ENCODE measurements at places on chromosomes 11 and 22. TPM values are rescaled to one million over a fixed set of nuclear protein-coding genes. Genes with fewer than 3 reads are reported as not detected.

The RTN4R gene
- total RNA-seq = 0.96 TPM

DNA sequence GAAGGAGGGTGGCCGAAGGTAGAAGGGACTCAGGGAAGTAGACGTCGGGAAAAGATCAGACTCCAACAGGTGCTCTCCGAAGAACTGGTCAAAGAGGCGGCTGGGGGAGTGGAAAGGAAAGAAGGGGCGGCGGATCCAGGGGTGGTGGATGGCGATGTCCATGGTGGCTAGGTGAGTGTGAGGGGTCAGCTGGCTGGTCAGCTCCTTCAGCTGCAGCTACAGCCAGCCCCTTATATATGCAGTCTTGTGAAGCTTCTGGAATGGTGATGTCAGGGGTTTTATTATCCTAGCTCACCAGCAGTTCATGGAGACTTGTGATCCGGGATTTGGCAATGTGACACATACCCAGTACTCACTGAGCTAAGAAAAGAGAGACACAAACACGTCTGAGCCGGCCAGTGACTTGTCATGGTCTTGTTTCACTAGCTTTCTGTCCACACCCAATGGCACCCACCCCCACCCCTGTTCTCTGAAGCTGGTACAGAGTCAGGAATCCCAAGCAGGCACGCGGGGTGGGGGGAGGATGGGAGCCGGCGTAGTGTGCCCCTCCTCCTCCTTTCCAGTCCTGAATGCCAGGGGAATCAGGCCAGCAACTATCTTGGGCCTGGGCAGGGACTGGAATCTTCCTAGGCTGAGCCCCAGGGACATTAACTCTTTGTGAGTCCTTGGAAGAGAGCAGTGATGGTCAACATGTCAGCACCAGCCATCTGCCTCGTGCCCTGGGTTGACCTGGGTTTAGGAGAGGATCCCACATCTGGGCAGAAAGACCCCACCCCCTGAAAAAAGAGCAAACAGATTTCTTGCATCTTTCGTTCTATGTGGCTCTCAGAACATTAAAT is at the start of gene CRYAB:
Gene CRYAB (minus strand): TSS at position 208 of the 839 bp plus-strand sequence. CDS start 46 bp downstream, at position 162.
- peak; percentile 89 for DNase-seq

The MRGPRE gene
- total RNA-seq = 0.36 TPM

The TEX12 gene
- 0.22 TPM for total RNA-seq

DNA sequence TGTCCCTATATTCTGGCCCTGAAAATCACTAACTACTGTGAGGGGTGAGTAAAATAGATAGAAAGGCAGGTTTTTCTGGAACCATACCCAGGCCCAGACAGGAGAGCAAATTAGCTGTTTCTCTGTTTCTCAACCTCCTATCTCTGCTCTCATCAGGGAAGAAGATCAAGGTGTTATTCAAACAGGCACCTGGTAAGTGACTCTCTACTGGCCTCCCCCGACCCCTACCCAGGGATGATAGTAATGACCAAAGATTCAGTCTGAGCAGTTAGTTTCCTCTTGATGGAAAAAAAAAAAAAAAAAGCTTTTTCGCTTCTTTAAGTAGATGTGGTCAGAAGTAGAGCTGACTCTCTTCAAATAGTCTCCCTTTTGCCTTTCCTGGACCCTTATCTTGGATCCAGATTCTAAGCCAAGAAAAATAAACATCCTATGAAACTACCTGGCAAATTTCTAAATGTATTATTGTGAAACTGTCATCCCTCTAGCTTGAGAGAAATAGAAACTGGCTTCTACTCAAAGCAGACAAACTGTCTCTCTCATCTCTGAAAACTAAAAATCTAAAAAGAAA is 9.9 kb downstream of the LRRC4C start:
- DNase-seq = no peak

The KDELR3 gene
- total RNA-seq = 6.0 TPM

DNA sequence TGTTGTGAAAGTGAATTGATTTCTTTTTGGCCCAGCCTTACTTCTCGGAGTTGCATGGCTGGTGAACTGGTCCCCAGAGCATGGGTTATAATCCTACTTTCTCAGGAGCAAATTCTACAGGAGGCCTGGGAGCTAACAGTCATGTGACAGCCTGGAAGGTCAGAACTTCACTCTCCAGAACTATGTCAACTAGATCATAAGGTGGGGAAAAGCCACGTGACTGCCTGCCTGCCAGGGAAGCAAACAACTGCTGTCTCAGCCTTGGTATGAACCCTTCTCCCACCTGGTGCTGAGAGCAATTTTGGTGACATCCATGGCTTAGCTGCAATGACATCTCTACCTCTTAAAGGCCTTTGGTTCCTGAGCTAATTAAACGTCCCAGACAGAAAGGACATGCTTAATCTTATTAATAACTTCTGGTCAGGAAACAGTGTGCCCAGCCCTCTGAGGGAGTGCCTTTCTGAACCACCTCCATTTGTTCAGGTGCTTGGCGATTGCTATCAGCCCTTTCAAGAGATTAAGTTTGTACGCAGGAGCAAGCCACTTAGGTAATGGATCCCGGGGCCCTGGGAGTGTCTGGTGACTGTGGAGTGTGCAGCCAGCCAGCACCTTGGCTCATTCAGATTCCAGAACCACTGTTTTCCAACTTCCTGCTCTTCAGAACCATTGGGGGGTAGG is 1.4 kb upstream of the CREB3L1 start:
- DNase-seq = no peak

- no peak for DNase-seq
Measured at GRCh38 chr11:47593492-47593933, 698 bp downstream of the C1QTNF4 start.

- DNase-seq = no peak
Measured at GRCh38 chr11:13638422-13638821, 30.0 kb upstream of the FAR1 start.

GRCh38 chr11:130593064-130593463 is 144.6 kb downstream of the ADAMTS15 start:
- no peak for DNase-seq

- peak; percentile 9 for DNase-seq
Measured at GRCh38 chr11:77167111-77167626, 39.1 kb downstream of the MYO7A start.

GRCh38 chr11:121645596-121645995 is 192.8 kb upstream of the SORL1-AS1 start:
- no peak for DNase-seq

DNA sequence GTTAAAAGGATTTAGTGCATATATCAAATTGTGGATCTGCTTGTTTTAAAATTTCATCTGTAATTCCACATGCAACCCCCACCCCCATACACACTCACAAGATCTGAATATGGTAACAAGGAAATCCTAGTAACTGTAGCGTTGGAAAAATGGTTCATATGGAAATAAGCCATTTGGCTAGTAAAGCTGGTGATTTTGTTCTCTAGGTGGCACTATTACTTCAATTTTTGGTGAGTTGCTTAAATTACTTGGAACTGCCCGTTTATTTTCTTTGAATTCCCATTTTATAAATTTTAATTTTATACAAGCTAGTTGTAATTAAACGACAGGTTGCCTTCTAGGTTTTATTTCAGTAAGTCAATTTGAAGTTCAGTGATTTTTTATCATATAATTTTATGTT is 5.3 kb downstream of the BDNF start:
- DNase-seq = no peak

GRCh38 chr22:23764899-23765881 is 2.4 kb downstream of the C22orf15 start:
- no peak for DNase-seq

- no peak for DNase-seq
Measured at GRCh38 chr11:91433284-91434010, 791.2 kb upstream of the FAT3 start.

The NAV2 gene
- 14.3 TPM for total RNA-seq

The SYCE3 gene
- not detected for total RNA-seq

- DNase-seq = no peak
Measured at GRCh38 chr22:37898441-37899181, 7.5 kb upstream of the MICALL1 start.

GRCh38 chr11:24861440-24861839 is 364.6 kb downstream of the LUZP2 start:
- no peak for DNase-seq

GRCh38 chr11:36885154-36885553 is 287.1 kb upstream of the RAG2 start:
- DNase-seq = no peak

The CBLIF gene
- not detected for total RNA-seq

DNA sequence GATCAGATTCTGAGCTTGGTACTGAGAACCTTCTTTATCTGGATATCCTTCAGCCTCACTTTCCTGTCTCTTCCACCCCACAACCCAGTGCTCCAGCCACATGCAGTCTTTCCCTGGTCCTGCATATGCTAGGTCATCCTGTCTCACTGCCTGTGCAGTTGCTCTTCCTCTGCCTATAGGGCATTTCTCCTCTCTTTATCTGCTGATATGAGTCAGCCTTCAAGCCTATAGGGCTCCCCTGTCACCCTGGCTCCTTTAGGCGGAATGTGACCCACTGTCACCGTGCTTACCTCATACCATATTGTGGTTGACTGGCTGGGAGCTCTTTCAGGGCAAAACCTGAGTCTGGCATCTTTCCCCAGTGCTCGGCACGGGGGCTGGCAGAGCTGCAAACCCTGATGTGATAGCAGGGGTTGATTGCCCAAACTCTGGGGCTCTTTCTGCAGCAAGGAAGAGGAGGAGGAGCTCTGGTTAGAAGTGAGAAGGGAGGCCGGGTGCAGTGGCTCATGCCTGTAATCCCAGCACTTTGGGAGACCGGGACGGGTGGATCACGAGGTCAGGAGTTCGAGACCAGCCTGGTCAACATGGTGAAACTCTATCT is 26.3 kb downstream of the MEI1 start:
- no peak for DNase-seq

- no peak for DNase-seq
Measured at GRCh38 chr11:104897891-104898684, at the start of gene CASP12. Gene CASP12 (minus strand): TSS chr11:104898460.

- DNase-seq = no peak
Measured at GRCh38 chr11:46743693-46744339, 24.8 kb downstream of the F2 start.

The CADM1 gene
- total RNA-seq = 51.1 TPM

DNA sequence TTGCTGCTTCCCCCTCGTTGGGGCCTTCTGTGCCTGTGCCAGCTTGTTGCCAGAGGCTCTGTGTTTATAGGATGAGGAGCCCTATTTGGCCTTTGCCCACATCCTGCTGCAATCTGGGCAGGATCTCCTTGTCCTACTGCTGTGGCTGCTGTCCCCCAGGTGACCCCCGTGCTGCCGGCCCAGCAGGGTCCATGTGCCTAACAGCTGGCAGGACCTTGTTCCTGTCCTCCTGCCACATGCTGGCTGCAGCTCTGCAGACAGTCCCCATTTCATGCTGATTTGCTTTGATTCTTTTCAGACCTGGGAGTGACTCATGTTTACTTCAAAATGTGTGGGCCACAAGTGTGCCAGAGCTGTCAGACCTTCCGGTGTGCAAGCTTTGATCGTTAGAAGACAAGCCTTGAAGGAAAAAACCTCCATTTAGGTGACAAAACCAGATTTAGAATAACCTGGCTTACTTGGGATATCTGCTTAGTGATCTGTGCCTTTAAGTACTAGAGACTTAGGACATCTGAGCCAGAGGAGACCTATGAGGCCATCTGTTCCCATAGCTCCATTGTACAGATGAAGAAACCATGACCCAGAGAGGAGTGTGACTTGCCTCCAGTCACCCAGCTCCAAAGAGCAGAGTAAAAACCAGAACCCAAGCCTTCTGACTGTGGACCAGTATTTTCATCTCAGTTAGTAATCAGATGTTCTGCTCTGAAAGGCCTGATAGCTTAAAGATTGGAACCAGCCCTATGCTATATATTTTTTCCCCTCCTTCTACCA is 11.1 kb downstream of the NAV2 start:
- DNase-seq = no peak

- no peak for DNase-seq
Measured at GRCh38 chr11:60957188-60957587, 5.2 kb upstream of the SLC15A3 start.

DNA sequence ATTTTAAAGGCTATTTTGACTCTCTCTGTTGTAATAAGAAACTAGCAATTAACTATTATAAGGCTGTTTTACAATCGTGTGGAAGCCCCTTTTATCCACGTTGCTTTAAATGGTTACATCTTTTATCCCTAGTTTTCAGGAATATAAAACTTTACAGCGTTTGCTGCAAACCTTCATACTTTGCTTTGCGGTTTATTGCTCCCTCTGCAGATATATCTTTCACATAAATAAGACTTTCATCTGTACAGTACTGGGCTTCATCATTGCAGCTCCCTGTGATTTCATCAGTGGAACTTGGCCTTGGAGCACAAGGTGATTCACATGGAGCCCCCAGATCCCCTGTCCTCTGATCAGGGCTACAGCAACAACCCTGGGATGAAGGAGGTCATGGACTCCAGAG is 25.6 kb downstream of the HTR3A start:
- no peak for DNase-seq

The TRIM49D1 gene
- total RNA-seq = not detected

The ELMOD1 gene
- 2.3 TPM for total RNA-seq

DNA sequence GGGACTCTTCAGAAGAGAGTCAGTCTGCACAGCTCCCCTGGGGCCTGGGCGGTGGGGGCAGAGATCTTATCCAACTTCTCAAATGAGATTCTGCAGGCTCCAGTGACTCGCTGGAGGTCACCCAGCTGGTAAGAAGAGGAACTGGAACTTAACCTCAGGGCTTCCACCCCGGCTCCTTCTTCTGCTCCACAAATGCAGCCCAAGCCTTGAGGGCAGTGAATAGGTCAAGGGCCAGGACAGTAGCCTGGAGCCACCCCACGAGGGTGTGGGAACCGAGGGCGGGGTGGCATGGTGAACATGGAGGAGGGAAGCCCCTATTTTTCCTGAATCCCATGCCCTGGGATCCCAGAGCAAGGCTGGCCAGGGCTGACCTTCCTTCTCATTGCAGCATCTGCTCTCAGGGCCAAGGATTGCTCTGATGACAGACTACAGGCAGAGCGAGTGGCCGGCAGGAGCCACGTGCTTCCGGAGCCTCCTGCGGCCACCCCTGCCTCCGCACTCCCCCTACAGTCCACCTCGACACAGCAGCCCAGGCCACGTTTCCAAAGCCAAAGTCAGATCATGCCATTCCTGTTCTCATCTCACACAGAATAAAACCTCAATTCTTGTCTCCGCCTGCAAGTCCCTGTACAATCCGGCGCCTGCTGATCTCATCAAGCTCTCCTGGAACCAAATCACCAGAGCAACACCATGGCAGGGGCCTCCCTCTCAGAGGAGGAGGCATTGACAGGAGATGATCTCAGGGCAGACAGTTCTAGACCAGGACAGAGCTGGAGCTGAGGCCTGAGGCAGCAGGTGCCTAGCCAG is 21.1 kb upstream of the UPK3A start:
- peak; percentile 72 for DNase-seq

All from left ventricle myocardium inferior (tissue), 1 donor.